ENCODE measurements at places on chromosomes 6 and 20. TPM values are rescaled to one million over a fixed set of nuclear protein-coding genes. Genes with fewer than 3 reads are reported as not detected.

Gene IRF4
- not detected for total RNA-seq

Gene C2
- 0.30 TPM for total RNA-seq

Gene SLPI
- not detected for total RNA-seq

Gene RPP21
- total RNA-seq, result 85.0 TPM

Gene NRSN1
- total RNA-seq, result not detected

Gene ANGPT4
- under 0.01 TPM for total RNA-seq

Gene CYP21A2
- total RNA-seq, result 0.17 TPM

Gene HLA-DMA
- 2.7 TPM for total RNA-seq

Gene FLOT1
- total RNA-seq, result 180 TPM

Gene PDE10A
- total RNA-seq, result 0.34 TPM

Gene MCCD1
- not detected for total RNA-seq

Gene GPR63
- 1.0 TPM for total RNA-seq

Gene ADGRB3
- 0.17 TPM for total RNA-seq

Gene COX4I2
- not detected for total RNA-seq

Gene BPIFA1
- total RNA-seq, result not detected

Gene STX11
- 1.2 TPM for total RNA-seq

Gene ULBP3
- total RNA-seq, result 18.5 TPM

Gene SNTA1
- total RNA-seq, result 16.9 TPM

Gene SFTA2
- not detected for total RNA-seq

Gene PPP1R3G
- 0.59 TPM for total RNA-seq

Gene RSPO3
- not detected for total RNA-seq

Gene ID4
- total RNA-seq, result 0.89 TPM

Measured in bronchus fibroblast of lung (primary cell).